ENCODE measurements at places on chromosomes 11 and 22.

DNA sequence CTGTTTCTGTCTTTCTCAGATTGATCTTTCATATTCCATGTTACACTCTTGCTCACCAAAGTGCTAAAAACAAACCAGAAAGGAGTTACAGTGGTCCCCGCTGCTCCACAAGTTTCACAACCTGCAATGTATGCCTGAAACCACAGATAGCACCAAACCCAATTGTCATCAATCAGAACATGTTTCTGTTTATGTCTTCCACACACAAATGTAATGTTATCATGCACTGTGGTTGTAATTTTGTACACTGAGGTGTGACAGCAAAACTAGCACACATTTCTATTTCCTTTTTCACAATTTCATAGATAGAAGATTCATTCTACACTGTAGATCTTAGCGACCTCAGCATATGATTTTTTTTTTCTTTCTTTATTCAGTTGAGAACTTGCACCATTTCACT is 1045.9 kb upstream of the RAG2 start:
- DNase-seq, result no peak

DNA sequence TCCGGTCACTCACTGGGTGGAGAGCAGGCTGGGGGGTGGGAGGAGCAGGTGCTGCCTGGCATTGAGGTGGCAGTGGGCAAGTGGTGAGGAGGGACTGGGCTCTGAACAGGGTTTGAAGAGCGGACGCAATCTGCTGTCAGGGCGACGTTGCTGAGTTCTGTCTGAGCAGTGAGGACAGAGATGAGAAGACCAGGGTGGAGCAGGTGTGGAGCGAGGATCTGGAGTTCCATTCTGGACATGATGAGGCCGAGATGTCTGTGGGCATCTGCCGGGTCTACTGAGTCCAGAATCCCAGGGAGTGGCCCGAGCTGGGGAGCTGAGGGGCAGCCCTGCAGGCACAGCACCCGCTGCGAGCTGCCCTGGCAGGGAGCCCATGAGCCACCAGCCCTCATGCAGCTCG is 2.2 kb upstream of the MOV10L1 start:
- no peak for DNase-seq

DNA sequence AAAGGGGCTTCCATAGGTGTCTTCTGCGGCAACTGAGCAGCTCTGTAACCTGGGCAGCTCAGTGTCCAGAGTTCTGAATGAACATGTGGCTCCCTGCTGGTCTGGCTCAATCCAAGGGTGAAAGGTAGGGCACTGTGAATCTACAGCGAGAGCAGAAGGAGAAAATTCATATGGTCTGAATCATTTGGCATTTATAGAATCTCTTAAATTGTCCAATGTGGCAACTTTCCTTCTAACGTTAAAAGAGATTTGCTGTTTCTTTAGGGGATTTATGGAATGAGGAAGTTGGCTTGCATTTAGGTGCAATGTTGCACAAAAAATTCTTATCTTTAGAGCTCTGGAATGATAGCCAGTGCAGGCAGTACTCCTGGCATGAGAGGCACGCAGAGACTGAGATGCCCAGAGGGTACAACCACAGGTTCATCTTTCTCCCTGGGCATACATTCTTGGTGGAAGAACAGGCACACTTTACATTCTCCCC is 17.0 kb downstream of the ATXN10 start:
- no peak for DNase-seq

DNA sequence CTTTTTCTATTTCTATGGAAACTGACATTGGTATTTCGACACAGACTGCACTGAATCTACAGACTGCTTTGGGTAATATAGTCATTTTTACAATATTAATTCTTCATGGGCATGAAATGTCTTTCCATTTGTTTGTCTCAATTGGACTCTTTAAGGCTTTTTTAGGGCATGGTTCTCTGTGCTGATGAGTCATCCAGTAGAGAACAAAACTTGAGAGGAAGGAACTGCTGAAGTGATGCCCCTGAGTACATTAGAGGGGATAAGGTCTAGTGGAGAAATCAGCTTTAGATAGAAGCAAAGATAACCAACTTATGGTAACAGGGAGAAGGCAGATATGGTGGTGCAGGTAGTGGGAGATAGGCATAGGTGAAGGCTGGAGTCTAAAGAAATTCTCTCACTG is 25.1 kb downstream of the TSG101 start:
- no peak for DNase-seq
